ENCODE measurements at places on chromosomes 16 and 17.

DNA sequence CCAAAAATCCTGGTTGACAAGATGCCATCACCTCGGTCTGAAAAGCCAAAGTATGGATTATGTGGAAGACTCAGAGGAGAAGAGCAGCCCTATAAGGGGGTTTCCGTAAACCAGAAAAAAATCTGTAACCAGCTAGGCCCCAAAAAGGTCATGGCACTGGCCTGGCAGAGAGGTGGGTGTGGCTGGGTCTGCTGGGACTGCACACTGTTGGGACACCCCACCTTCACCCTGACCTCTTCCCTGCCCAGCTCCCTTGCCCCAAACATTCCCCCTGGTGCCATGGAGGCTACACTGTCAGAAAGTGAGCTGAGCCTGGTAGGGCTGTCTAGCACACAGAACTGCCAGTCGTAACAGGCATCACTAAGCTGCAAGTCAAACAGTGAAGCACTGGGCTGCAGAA, 6.5 kb downstream of the SLC47A2 start:
- no peak for DNase-seq

DNA sequence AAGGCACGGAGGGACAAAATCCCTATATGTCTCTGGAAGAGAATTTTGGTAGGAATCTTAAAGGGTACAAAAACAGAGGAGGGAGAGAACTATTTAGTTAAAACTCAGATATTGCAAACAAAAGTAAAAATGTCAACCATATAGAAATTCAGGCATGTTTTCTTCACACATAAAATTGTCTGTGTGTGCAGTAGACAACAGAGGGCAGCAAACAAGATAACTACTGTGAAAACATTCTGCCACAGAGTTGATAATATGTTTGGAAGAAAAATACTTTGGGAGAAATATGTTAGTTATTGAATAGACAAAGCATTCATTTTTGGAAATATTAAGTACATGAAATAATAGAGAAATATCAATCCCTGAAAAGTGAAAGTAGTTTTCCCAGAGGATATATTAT, 56.2 kb downstream of the SNX11 start:
- DNase-seq = no peak

- DNase-seq = no peak
Measured at GRCh38 chr17:45355087-45355486, 38.3 kb upstream of the MAP3K14 start.

- DNase-seq = no peak
Measured at GRCh38 chr16:61937646-61938045, 98.6 kb downstream of the CDH8 start.

DNA sequence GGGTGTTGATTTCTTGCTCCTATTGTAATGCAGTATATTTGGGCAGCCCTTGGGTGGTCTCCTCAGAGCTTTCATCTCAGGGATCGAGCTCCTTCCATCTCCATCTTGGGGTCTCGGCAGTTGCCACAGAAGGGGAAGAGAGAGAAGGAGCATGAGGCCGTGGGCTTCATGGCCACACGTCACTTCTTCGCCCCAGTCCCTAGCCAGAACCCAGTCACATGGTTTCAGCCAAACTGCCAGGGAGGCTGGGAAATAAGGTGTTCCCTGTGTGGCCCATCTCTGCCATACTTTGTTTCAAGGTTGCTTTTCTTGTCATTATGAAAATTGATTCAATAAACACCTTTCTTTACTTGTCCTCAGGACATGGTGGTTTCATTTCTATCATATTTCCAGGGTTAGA, 68.4 kb upstream of the NKD1 start:
- no peak for DNase-seq

DNA sequence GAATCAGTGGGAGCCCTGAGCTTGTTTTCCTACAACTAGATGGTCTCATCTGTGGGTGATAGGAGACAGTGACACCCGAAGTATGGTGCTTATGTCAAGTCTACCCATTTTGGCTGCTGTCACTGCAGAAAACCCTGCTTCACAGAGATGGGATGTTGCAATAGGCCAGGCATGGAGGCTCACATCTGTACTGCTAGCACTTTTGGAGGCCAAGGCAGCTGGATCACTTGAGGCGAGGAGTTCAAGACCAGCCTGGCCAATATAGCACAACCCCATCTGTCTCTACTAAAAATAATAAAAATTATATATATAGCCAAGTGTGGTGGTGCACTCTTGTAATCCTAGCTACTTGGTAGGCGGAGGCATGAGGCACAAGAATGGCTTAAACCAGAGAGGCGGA, 2.3 kb upstream of the HERPUD1 start:
- DNase-seq = no peak

- DNase-seq = no peak
Measured at GRCh38 chr16:57304169-57305061, 19.9 kb upstream of the PLLP start.

GRCh38 chr16:2927010-2927646, 15.4 kb downstream of the FLYWCH1 start:
- peak; percentile 74 for DNase-seq

GRCh38 chr17:80872501-80873306, 118.9 kb upstream of the CHMP6 start:
- DNase-seq = no peak
